ENCODE measurements at places on chromosomes 2 and 18. TPM values are rescaled to one million over a fixed set of nuclear protein-coding genes. Genes with fewer than 3 reads are reported as not detected.

DNA sequence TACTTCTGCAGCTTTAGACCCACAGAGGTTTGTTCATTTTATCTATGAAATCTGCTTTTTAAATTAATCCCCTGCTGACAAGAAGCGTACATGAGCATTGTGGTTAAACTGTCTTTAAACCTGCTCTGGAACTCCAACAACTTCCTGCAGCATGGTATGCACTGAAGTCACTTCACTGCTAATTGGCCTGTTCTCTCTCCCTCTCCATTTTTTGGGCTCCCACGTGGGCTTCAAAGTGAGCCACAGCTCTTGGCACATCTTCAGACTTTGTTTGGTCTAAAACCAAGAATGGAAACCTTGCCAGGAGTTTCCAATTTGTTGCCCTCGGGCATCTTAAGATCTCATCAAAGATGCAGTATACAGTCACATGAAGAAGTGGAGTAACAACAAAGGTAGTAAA lies 311.4 kb downstream of the LRRTM1 start:
- no peak for DNase-seq

DNA sequence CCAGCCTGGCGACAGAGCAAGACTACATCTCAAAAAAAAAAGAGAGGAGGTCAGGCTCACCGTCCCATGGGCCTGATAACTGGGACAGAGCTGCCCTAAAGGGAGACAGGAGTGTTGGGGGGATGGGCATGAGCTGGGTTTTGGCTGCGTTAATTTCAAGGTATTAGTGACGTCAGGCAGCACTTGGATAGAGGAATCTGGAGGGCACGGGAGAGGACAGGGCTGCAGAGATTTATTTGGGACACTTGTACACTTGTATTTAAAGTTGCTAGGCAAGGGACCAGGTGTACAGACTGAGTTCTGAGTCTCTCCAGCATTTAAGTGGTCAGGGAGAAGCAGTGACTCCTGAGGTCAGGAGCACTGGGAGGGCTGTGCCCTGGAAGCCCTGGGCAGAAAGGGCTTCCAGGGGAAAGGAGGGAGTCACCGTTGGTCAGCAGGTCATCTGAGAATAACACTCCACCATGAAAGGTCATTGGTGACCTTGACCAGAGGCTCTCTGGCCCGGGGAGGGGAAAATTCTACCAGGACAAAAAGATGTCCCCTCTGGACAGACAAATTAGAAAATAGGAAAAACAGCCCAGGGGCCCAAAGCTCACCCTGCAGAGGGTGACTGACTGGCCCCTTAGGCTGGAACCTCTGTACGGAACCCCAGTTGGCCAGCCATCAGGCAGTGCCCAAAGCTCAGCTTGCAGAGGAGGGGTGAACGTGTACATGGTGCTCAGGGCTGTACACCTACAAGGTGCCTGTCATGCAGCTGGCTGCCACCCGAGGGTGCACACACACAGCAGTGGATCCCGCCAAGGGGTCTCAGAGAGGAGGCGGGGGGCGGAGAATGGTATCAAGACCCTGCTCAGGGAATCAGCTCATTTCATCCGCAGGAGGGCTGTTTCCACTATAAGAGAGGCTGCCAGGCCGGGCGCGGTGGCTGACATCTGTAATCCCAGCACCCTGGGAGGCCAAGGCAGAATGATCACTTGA lies 23.0 kb upstream of the CNNM3 start:
- DNase-seq = no peak

The FAM228A gene
- total RNA-seq = 0.19 TPM

DNA sequence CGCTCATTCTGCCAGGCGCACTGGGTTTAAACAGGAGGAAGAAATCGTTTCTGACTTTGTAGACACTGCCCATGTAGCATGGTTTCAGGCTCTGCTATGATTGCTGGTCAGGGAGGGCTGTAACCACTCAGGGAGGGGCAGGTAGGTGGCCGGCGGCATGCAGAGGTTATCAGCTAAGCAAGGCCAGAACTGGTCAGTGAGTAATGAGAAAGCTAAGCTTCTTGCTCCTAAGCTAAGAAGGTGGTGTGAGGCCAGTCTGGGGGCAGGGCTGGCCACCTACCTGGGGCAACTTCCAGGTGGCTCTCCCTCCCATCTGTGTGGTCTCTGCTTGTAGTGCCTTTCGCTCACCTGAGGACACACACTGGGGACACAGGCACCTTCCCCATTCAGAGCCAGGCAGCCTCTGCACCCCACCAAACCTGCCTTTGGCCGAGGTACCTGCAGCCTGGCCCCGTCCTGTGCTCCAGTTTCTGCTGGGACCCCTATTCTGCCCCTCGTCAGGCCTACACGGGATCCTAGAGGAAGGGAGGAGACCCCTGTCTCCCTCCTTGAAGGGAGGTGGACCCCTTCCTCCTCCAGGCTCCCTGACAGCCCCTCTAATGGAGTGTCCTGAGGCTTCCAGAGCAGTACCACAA lies 195.9 kb downstream of the SEPTIN10 start:
- DNase-seq = no peak

DNA sequence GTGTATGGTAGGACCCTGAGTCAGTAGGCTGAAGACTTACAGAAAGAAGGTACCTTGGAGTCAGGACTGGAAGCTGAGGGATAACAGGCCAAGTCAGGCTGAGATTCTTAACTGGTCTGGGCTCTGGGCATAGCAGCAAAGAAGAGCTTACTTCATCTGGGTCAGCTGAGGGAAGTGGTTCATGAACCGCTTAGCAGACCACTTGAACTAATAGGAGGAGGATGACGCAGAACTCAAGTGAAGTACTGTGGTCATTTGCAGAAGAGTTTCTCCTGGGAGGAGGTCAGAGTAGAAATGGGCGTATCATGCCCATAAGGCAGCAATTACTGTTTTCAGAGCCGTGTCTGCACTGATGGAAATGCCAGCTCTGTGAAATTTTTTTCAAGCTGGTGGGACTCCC lies 164.5 kb downstream of the LCLAT1 start:
- no peak for DNase-seq

The KCNS3 gene
- 11.3 TPM for total RNA-seq

Measured in esophagus squamous epithelium (tissue), 5 donors.